Glutamatergic neuron (in vitro differentiated cells): ENCODE measurements at places on chromosomes 7 and 10. TPM values are rescaled to one million over a fixed set of nuclear protein-coding genes. Genes with fewer than 3 reads are reported as not detected.

GRCh38 chr10:103590744-103591291 lies 97.3 kb downstream of the NEURL1 start:
- no peak for DNase-seq

DNA sequence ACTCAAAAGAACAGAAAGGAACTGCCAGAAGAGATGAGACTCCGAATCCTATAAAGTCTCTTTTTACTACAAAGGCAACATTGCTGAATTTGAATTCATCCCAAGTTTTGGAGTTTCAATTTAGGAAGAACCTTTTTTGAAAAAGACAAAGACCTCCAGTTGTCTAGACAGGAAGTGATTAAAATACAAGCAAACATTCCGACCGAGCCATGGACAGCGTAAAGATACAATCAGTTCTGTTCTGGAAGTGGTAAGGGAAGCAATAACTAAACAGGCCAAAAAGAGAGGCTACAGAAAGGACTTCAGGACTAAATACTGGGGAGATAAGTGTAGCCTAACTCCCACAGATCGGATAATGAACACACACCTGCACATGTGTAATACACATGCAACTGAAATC lies 101.0 kb downstream of the SMURF1 start:
- no peak for DNase-seq

DNA sequence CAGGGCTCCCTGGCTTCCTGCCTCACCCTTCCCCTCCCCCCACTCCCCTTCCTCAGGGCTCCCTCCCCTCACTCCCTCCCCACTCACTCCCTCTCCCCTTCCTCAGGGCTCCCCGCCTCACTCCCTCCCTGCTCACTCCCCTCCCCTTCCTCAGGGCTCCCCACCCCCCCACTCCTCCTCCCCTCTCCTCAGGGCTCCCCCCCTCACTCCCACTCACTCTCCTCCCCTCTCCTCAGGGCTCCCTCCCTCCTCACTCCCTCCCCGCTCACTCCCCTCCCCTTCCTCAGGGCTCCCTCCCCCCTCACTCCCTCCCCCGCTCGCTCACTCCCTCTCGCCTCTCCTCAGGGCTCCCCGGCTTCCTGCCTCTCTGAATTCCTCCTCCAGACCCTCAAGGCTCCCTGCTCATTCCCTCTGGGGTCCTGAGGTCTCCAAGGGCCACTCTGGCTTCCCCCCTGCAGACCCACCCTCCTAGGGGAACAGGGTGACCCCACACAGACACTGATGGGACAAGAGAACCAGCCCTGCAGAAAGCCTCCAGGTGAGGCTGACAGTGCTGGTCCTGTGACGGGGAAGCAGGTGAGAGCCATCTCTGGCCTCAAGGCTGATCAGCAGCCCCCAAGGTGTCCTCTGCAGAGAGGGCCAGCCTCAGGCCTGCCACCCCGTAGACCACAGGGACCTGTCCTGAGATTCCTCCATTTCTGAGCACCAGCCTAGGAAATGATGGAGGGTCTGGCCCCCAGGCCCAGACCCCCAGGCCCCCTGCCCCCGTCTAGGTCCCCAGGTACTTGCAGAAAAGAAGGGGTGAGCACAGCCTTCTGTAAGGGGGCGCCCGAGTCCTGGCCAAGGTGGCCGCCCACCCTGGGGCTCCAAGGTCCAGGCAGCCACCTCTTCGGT lies 47.2 kb downstream of the PWWP2B start:
- DNase-seq: no peak

The PTPRZ1 gene
- 11.4 TPM for total RNA-seq

The RBP3 gene
- not detected for total RNA-seq
